Activated CD8-positive, alpha-beta T cell treated with anti-CD3 and anti-CD28 coated beads, Interleukin-2, amount 10 ng/mL, durations not matched to agents 7 days and 5 days (primary cell): ENCODE measurements at places on chromosomes 2 and 18.

DNA sequence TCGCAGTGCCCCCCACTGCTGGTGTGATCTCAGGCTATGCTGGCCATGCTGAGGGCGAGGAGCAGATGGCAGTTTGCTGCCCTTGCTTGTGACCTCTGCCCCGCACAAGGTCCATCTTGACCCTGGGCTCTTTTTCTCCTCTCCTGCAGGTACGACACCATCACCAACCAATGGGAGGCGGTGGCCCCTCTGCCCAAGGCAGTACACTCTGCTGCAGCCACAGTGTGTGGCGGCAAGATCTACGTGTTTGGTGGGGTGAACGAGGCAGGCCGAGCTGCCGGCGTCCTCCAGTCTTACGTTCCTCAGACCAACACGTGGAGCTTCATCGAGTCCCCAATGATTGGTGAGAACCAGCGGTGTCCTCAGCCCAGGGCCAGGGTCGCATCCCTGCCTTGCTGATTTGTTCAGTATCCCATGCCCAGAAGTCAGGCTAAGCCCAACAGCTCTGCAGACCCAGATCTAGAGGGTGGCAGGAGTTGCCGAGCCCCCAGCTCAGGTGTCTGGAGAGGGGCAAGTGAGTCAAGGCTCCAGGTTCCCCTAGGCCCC lies 223.8 kb downstream of the ATAD2B start:
- DNase-seq = no peak

- DNase-seq = no peak
Observed at GRCh38 chr2:233706720-233707119, 6.0 kb upstream of the UGT1A5 start.

DNA sequence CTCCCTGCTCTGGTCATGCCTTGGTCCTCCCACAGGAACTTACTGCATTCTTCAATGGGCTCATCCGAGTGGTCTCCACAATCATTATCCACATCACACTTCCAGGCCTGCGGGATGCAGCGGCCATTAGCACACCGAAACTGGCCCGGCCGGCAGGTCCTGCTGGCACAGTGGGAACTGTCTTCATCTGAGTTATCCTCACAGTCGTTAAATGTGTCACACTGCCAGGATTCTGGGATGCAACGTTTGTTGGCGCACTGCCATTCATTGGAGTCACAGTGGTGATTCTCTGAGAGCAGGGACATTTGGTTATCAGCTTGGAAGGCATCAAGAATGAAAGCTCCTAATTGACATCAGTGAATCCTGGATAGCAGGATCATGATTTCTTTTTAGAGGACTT lies 104.5 kb downstream of the DHRS9 start:
- DNase-seq = no peak

- no peak for DNase-seq
Observed at GRCh38 chr18:54386043-54386442, 28.3 kb downstream of the C18orf54 start.

DNA sequence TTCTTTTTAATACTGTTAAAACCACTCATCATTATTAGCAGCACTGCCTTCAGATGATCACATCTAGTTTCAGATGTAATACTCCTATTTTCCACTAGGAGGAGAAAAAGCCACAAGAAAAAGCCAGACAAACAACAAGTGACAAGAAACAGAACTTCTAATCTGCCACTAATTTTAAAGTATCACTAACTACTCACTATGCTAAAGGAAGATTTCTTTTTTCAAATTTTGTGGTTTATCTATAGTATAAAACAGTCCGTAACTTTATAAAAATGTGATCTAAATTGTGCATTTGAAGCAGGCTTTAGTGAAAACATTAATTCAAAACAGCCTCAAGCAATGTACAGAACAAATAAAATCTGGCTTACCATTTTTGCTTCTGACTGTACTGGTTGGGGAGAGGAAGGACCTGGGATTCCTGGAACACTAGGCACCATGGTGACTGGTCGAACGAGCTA lies 56.8 kb downstream of the ATF2 start:
- DNase-seq = no peak

DNA sequence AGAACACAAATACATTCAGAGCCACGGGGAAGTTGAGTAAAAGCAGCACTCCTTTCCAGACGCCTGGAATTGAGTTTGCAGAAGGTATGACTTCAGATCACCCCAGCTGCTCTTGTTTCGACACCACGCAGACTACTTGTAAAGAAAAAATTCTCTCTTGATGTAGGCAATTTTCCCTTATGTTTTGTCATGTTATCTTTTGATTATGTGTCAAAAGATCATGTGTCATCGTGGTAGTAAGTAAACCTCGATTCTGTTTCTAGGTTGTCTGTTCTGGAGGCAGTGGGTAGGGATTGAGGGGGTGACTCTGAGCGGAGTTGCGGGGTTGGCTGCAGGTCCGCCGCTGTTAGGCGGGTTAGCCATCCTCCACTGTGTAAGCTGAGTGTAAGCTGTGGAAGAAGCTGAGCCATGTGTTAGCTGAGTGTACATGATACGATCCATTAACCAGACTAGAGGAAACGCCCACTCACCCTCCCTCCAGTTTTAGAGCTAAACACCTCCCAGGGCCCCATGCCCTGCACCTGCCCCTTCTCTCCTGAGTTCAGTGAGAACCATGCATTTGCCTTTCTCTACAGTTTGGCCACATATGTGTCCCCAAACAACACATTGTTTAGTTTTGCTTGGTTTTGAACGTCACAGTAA lies 181.8 kb downstream of the SNTG2 start:
- no peak for DNase-seq

GRCh38 chr2:202178346-202178958 lies 59.9 kb downstream of the SUMO1 start:
- DNase-seq = peak; percentile 66

DNA sequence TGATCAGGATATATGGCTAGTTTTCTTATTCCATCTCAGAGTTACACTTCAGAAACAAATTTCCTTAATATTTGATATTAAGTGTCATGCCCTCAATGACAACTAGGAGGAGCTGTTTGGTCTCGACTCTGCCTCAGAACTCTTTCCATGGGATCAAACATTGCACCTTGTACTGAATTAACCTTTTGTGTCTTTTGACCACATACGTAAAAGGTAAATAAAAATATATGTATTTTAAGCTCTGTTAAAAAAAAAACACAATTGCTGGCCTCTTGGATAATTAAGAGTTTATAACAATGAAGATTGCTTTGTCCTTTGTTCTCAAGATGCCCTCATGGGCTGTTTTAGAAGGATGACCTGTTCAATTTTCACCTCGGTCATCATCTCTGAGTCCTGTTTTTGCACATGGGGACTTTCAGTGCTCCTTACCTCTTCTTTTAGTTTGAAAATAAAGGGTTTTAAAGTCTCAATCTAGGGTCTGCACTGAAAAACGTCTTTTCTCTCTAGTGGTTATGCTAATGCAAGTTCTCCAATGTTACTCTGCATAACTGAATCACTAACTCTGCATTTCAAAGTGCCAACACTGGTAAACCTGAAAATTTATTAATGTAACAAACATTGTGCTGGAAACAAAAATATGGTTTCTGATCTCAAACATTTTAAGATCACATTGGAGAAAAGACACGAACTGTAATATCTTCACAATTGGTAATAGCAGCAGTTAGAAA lies 18.8 kb upstream of the FN1 start:
- DNase-seq = no peak
